ENCODE measurements at places on chromosomes 13 and 19.

- peak; percentile 25 for DNase-seq
Measured at GRCh38 chr19:16076958-16077611, 790 bp downstream of the TPM4 start.

DNA sequence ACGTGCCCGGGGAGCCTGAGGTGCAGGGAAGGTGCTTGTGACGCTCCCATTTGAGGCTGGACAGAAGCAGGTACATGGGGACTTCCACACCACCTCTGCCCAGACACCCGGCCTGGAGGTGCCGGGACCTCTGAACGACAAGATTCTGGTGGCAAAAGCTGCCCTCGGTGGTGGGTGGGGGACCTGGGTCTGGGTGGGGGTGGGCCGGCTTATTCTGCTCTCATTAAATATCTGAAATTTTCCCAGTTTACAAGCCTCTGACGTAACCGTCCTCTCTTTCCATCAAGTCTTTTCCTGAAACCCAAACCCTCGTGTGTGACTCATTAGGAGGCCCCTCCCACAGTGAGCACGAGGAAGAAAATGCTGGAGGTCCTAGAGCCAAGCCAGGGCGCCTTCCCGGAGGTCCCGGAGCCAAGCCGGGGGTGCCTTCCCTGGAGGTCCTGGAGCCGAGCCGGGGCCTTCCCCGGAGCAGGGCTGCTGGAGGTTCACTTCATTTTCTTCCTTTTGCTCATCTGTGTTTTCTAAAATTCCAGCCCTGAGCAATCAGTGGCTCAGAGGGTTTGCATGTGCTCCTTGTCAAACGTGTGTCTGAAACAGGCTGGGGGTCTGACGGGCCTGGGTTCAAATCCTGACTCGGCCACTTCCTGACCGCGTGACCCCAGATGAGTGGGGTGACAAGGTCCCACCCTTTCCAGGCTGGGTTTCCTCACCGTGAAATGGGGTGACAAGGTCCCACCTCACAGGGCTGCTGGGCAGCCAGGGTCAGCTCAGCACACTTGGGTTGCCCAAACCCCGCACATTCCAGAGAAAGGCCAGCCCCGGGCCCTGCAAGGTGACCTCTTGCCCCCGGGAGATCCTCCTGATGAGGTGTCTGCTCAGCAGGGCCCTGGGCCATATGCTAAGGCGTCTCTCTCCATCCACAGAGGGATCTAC is 10.0 kb downstream of the CFD start:
- no peak for DNase-seq

DNA sequence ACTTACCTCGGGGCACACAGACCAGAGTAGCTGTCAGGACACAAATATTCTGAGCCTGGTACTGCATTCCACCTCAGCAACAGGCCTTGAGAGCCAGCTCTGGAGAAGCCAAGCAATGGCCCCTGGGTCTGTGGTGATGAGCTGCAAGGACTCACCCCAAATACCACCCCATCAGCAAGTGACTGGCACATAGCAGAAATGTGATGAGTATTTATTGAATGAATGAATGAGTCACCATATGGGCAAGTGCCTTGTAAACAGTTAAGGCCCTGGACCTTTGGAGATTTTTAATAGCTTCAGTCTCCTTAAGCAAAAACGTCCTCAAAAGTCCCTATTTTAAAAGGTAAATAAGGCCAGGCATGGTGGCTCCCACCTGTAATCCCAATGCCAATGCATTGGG is 18.2 kb downstream of the GSX1 start:
- no peak for DNase-seq

- no peak for DNase-seq
Measured at GRCh38 chr13:90612391-90612790, 735.1 kb upstream of the MIR17HG start.

DNA sequence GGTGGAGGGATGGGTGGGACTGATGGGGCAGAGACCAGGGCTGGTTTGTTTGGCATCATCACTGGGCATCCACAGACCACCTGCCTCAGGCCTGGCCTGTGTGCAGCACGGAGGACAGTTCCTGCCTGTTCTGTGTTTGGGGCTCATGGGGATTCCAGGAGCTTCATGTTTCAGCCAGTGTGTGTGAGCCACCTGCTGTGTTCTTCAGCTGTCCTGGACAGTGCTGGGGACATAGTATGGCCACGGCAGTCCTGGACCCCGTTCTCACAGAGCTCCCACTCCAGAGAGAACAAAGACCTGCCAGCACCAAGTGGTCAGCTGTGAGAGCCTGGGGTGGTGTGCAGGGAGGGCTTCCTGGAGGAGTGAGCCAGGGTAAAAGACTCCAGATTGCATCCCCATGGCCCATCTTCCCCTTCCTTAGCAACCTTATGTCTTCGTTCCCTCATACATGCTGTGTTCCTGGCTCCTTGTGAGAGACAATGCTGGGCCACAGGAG is 2.0 kb upstream of the CCDC97 start:
- DNase-seq, result no peak

DNA sequence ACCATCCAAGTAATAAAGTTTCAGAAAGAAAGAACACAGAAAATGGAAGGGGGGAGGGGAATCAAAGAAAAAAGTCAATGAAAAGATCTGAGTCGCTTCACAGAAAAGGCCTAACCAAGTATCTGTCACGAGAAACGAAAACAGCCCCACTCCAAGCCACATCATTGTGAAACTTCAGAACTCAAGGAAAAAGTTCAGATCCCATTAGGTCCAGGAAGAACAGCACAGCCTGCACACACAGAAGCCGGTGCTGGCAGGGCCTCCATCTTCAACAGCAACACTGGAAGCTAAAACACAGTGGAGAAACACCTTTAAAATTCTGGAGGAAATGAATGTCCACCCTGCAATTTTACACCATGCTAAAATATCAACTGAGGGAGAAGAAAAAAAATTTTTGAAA is 8.0 kb downstream of the STK24 start:
- DNase-seq, result no peak

GRCh38 chr13:91017031-91017668 is 330.3 kb upstream of the MIR17HG start:
- peak; percentile 89 for DNase-seq

DNA sequence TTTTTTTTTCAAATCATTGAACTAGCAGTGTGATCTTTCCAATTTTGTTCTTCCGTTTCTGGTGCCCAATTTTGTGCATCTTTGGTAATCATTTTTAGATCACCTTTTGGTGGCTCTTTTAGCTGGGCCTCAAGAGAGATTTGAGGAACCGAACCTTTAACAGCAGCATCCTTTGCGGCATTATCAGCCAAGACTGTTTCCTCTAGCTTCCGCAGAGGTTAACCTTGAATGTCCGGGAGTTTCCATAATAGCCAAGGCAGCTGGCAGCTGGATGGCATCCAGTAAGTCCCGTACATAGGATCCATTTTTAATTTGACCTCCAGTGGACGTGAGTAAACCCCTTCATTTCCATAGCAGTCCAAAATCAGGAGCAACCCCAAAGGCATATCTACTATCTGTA is 9.6 kb downstream of the IRGC start:
- no peak for DNase-seq

GRCh38 chr19:53019684-53020083 is 6.0 kb downstream of the ERVV-1 start:
- no peak for DNase-seq

- peak; percentile 76 for DNase-seq
Measured at GRCh38 chr19:48918801-48919247, 14.7 kb upstream of the DHDH start.
